Panc1 (cell line): ENCODE measurements at places on chromosomes 2 and 18.

- no peak overlapping the region for H3K4me3 ChIP-seq
- no peaks in the 10 kb centered on the region for H3K4me1 ChIP-seq
- H3K27me3 ChIP-seq, result no peaks in the 10 kb centered on the region
- no peak overlapping the region for H3K27ac ChIP-seq
These were observed 12.6 kb downstream of the NDUFAF7 start for GRCh38 chr2:37244017-37244416.

GRCh38 chr2:102048465-102048864 is 56.7 kb downstream of the IL1R2 start:
- no peak for DNase-seq
- H3K27me3 ChIP-seq, result peaks cover 9% of the 10 kb centered on the region; the same call in 1 of the 2 replicates
- no peak overlapping the region for H3K4me3 ChIP-seq
- H3K4me1 ChIP-seq, result no peaks in the 10 kb centered on the region
- H3K27ac ChIP-seq, result no peak overlapping the region
- H3K36me3 ChIP-seq, result no peaks in the 10 kb centered on the region

DNA sequence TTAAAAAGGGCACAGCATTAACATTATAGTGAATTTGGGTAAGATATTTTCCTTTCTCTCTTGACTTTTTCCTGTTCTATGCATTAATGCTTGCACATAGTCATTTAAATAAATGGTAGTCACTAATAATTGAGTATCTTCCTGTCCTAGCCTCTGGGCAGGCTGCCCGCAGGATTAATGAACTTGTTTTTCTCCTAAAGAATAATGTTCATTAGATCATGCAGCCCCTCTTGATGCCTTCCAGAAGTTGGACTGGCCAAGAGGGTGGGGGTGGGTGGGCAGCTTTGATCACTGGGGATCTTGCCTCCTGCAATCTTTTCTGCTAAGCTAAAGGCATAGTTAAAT is 514.5 kb upstream of the CDH2 start:
- H3K4me3 ChIP-seq, result no peak overlapping the region
- no peaks in the 10 kb centered on the region for H3K36me3 ChIP-seq
- H3K27ac ChIP-seq, result no peak overlapping the region
- no peak for DNase-seq
- no peaks in the 10 kb centered on the region for H3K4me1 ChIP-seq

GRCh38 chr18:38454764-38455469 is 889.3 kb upstream of the CELF4 start:
- H3K4me1 ChIP-seq, result no peaks in the 10 kb centered on the region
- no peak for DNase-seq
- H3K27ac ChIP-seq, result no peak overlapping the region
- H3K27me3 ChIP-seq, result no peaks in the 10 kb centered on the region
- no peaks in the 10 kb centered on the region for H3K36me3 ChIP-seq
- H3K4me3 ChIP-seq, result no peak overlapping the region

- no peaks in the 10 kb centered on the region for H3K4me1 ChIP-seq
- H3K27me3 ChIP-seq, result no peaks in the 10 kb centered on the region
- no peak overlapping the region for H3K27ac ChIP-seq
- no peak overlapping the region for H3K4me3 ChIP-seq
- H3K36me3 ChIP-seq, result no peaks in the 10 kb centered on the region
These were observed 127.4 kb downstream of the CCDC102B start for GRCh38 chr18:68925268-68925667.

DNA sequence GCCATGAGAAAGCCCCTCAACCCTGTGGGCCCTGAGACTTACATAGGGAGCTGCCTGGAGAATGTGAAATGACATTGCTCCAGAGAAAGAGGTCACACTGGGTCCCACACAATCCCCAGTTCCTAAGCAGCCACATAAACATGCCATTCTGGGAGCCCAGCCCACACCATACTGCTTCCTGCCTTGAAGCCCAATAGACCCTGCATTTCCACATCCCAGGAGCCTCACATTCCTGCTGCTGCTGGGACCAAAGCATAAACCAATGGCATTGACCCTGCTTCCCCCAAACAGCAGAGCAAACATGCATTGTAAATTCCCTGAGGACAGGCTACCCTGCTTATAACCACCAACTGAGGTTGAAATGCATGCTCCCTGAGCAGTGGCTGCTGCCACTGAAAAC is 1117.6 kb upstream of the SLC39A10 start:
- no peak overlapping the region for H3K27ac ChIP-seq
- DNase-seq, result no peak
- no peaks in the 10 kb centered on the region for H3K27me3 ChIP-seq

GRCh38 chr2:60840880-60841279 is 40.5 kb upstream of the REL start:
- H3K4me1 ChIP-seq, result no peaks in the 10 kb centered on the region
- no peaks in the 10 kb centered on the region for H3K36me3 ChIP-seq
- H3K4me3 ChIP-seq, result no peak overlapping the region
- H3K27me3 ChIP-seq, result peaks cover 9% of the 10 kb centered on the region

- H3K4me1 ChIP-seq, result no peaks in the 10 kb centered on the region
- H3K36me3 ChIP-seq, result no peaks in the 10 kb centered on the region
- no peaks in the 10 kb centered on the region for H3K27me3 ChIP-seq
- no peak overlapping the region for H3K4me3 ChIP-seq
- no peak overlapping the region for H3K27ac ChIP-seq
These were observed 51.6 kb downstream of the SLC66A2 start for GRCh38 chr18:79899609-79900445.

DNA sequence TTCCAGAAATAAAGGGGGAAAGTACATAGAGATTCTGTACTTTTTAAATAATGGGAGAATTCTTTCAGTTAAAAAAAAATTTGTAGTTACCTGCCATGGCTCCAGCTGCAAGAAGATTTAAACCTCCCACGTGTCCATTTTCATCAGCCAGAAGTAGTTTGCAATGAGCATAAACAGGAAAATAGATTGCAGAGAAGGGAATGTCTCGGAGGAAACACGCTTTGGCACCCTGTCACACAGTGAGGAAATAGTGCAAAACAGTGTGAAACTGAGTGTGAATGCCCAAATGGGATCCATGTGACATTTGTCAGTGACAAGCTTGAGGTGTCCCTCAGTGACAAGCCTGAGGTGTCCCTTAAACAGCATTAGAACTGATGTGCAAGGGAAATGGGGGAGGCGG is 102.7 kb downstream of the SLC25A12 start:
- H3K4me1 ChIP-seq, result no peaks in the 10 kb centered on the region

- H3K27ac ChIP-seq, result no peak overlapping the region
- H3K4me1 ChIP-seq, result no peaks in the 10 kb centered on the region
- H3K4me3 ChIP-seq, result no peak overlapping the region
- H3K36me3 ChIP-seq, result no peaks in the 10 kb centered on the region
These were observed 1088.9 kb upstream of the PIK3C3 start for GRCh38 chr18:40866013-40866645.

- no peaks in the 10 kb centered on the region for H3K27me3 ChIP-seq
- H3K4me3 ChIP-seq, result no peak overlapping the region
- no peaks in the 10 kb centered on the region for H3K4me1 ChIP-seq
- H3K36me3 ChIP-seq, result no peaks in the 10 kb centered on the region
- no peak overlapping the region for H3K27ac ChIP-seq
These were observed 338.6 kb upstream of the MMADHC start for GRCh38 chr2:149926149-149926548.

GRCh38 chr2:178152542-178152941 is 40.3 kb downstream of the RBM45 start:
- H3K27ac ChIP-seq, result no peak overlapping the region
- no peak for DNase-seq
- H3K4me3 ChIP-seq, result no peak overlapping the region
- H3K4me1 ChIP-seq, result no peaks in the 10 kb centered on the region
- no peaks in the 10 kb centered on the region for H3K27me3 ChIP-seq

- H3K27me3 ChIP-seq, result peaks cover 8% of the 10 kb centered on the region; the same call in 1 of the 2 replicates
- DNase-seq, result no peak
These were observed 33.5 kb upstream of the GNAL start for GRCh38 chr18:11655606-11655932.

- H3K4me1 ChIP-seq, result no peaks in the 10 kb centered on the region
- no peaks in the 10 kb centered on the region for H3K36me3 ChIP-seq
- H3K27ac ChIP-seq, result no peak overlapping the region
- H3K27me3 ChIP-seq, result no peaks in the 10 kb centered on the region
- no peak overlapping the region for H3K4me3 ChIP-seq
- DNase-seq, result no peak
These were observed 202.8 kb upstream of the THUMPD2 start for GRCh38 chr2:39981883-39982311.

- no peak overlapping the region for H3K27ac ChIP-seq
- H3K4me1 ChIP-seq, result no peaks in the 10 kb centered on the region
- no peaks in the 10 kb centered on the region for H3K27me3 ChIP-seq
- H3K36me3 ChIP-seq, result no peaks in the 10 kb centered on the region
- no peak for DNase-seq
These were observed 17.6 kb upstream of the KIDINS220 start for GRCh38 chr2:8855010-8855409.

- H3K27me3 ChIP-seq, result no peaks in the 10 kb centered on the region
- DNase-seq, result peak; percentile 33
- H3K27ac ChIP-seq, result no peak overlapping the region
These were observed 48.6 kb upstream of the RAPH1 start for GRCh38 chr2:203583701-203584100.

- H3K27me3 ChIP-seq, result no peaks in the 10 kb centered on the region
- no peak overlapping the region for H3K4me3 ChIP-seq
- no peak for DNase-seq
- no peaks in the 10 kb centered on the region for H3K36me3 ChIP-seq
- peaks cover 81% of the 10 kb centered on the region for H3K4me1 ChIP-seq
These were observed 31.4 kb downstream of the SH3BP4 start for GRCh38 chr2:234983011-234983726.

- no peaks in the 10 kb centered on the region for H3K27me3 ChIP-seq
- H3K36me3 ChIP-seq, result no peaks in the 10 kb centered on the region
- no peak for DNase-seq
- H3K4me1 ChIP-seq, result no peaks in the 10 kb centered on the region
- H3K27ac ChIP-seq, result no peak overlapping the region
- H3K4me3 ChIP-seq, result no peak overlapping the region
These were observed 15.8 kb downstream of the C18orf63 start for GRCh38 chr18:74331404-74331803.

DNA sequence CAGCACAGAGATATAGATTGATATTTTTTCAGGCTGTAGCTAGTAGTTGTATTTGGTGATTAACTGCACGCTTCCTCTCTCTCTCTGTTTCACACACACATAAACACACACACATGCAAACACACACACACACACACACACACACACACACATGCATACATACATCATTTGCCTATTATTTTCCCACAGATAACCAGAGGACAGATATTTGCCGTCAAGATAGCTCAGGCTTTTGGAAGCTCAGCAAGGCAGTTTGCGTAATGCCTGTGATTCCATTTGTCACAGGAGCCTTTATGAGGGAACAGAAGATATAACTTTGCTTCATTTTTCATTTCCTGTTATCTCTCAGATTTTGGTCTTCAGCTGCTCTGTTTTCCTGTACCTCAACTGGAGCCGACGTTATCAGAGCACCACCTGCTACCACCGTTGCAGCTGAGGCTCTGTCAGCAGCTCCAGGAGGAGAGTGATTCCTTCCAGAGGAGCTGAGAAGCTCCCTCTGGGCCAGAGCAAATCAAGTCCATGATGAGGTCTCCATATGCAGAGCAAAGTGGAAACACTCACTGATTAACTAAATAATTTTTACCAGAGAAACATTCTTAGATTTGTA is 341.9 kb upstream of the PIK3C3 start:
- no peaks in the 10 kb centered on the region for H3K36me3 ChIP-seq
- no peaks in the 10 kb centered on the region for H3K27me3 ChIP-seq
- H3K4me3 ChIP-seq, result no peak overlapping the region
- H3K27ac ChIP-seq, result no peak overlapping the region

DNA sequence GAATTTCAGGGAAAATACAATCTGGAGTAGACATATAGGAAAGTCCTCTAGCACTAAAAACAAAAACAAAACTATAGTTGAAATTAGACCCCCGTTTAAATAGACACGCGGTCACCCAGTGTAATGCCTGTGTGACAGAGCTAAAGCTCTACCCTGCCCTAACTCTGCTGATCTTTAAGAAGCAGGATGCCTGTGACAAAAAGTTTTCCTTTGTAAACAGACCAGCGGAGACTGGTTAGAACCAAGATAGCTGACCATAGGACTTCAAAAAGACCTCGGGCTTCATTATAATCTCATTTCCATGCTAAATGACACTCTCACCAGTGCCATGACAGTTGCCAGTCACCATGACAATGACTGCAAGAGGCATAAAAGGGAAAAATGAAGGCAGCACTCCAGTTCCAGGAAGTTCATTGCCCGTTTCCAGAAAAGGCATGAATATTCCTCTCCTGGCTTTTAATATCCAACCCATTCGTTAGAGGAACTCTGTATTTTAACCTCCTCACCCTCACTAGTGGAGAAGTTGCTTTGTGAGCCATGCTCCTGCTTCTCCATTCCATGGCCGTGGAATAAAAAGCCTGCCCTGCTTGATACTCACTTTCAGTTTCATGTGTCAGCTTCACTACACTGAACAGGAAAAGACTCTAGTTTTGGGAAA is 157.2 kb upstream of the COPS8 start:
- H3K27me3 ChIP-seq, result peaks cover 17% of the 10 kb centered on the region
- no peak overlapping the region for H3K27ac ChIP-seq
- DNase-seq, result no peak
- no peaks in the 10 kb centered on the region for H3K4me1 ChIP-seq
- H3K36me3 ChIP-seq, result no peaks in the 10 kb centered on the region
- peak overlapping the region; percentile 50 for H3K4me3 ChIP-seq

- DNase-seq, result no peak
- no peak overlapping the region for H3K4me3 ChIP-seq
- no peaks in the 10 kb centered on the region for H3K4me1 ChIP-seq
- H3K36me3 ChIP-seq, result no peaks in the 10 kb centered on the region
These were observed 197.5 kb upstream of the CHAC2 start for GRCh38 chr2:53569957-53570727.

GRCh38 chr2:71789556-71790204 is 336.3 kb downstream of the DYSF start:
- H3K4me1 ChIP-seq, result peaks cover 15% of the 10 kb centered on the region
- H3K27ac ChIP-seq, result no peak overlapping the region
- H3K36me3 ChIP-seq, result no peaks in the 10 kb centered on the region
- no peak overlapping the region for H3K4me3 ChIP-seq

- no peaks in the 10 kb centered on the region for H3K36me3 ChIP-seq
- H3K27ac ChIP-seq, result no peak overlapping the region
- no peaks in the 10 kb centered on the region for H3K4me1 ChIP-seq
- no peak overlapping the region for H3K4me3 ChIP-seq
- DNase-seq, result no peak
These were observed 95.6 kb downstream of the ITGA4 start for GRCh38 chr2:181552808-181553207.

GRCh38 chr2:166812166-166812891 is 76.0 kb upstream of the XIRP2 start:
- no peak for DNase-seq
- H3K27ac ChIP-seq, result no peak overlapping the region
- no peak overlapping the region for H3K4me3 ChIP-seq
- no peaks in the 10 kb centered on the region for H3K4me1 ChIP-seq
- no peaks in the 10 kb centered on the region for H3K36me3 ChIP-seq

GRCh38 chr2:47907039-47907781 is 912 bp upstream of the FBXO11 start:
- H3K4me3 ChIP-seq, result peak overlapping the region; percentile 76
- no peak for DNase-seq
- H3K27me3 ChIP-seq, result no peaks in the 10 kb centered on the region
- peaks cover 18% of the 10 kb centered on the region for H3K4me1 ChIP-seq
- peak overlapping the region; percentile 97 for H3K27ac ChIP-seq

DNA sequence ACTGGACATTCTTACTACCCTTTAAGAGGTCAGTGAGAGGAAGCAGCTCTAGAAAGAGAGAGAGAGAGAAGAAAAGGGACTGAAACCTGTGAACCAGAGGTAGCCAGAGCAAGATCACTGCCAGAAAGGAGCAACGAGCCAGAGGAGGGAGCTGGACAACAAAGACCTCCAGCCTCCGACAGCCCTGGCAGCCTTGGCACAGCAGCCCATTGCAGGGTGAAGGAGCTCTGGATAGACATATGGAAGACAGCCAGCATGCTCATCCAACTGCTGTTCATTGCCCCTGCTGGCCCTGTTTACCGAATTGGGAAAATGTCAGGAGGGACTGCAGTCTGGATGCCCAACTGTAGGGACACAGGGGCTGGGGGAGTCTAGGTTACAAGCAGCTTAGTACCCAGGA is 228.4 kb upstream of the SLC35G4 start:
- no peaks in the 10 kb centered on the region for H3K4me1 ChIP-seq
- no peak for DNase-seq
- no peak overlapping the region for H3K4me3 ChIP-seq
- H3K36me3 ChIP-seq, result no peaks in the 10 kb centered on the region
